ENCODE measurements at places on chromosomes 12 and 14. TPM values are rescaled to one million over a fixed set of nuclear protein-coding genes. Genes with fewer than 3 reads are reported as not detected.

DNA sequence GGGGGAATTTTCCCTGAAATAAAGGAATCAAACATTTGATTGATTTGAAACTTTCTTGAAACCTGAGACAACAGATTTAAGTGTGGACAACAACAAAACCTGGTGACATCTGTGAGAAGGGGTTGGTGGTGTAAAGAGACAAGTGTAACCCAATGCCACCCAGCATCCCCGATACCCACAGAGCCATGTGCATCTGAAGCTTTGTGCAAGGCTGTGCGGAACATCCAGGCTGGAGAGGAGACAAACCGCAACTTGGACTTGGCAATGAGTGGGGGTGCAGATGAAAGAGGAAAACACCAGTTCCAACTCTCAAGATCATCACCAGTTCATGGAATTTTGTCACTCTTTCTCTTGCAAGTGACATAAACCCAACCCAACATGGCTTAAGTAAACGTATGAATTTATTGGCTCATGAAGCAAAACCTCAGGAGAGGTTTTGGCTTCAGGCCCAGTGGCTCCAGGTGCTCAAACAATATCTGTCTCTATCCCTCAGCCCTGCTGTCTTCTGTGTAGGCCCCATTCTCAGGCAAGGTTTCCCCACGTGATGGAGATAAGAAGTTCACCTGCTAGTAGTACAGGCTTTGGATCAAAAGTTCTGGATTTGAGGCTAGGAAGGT, 55.2 kb upstream of the NTF3 start:
- no peak for DNase-seq

DNA sequence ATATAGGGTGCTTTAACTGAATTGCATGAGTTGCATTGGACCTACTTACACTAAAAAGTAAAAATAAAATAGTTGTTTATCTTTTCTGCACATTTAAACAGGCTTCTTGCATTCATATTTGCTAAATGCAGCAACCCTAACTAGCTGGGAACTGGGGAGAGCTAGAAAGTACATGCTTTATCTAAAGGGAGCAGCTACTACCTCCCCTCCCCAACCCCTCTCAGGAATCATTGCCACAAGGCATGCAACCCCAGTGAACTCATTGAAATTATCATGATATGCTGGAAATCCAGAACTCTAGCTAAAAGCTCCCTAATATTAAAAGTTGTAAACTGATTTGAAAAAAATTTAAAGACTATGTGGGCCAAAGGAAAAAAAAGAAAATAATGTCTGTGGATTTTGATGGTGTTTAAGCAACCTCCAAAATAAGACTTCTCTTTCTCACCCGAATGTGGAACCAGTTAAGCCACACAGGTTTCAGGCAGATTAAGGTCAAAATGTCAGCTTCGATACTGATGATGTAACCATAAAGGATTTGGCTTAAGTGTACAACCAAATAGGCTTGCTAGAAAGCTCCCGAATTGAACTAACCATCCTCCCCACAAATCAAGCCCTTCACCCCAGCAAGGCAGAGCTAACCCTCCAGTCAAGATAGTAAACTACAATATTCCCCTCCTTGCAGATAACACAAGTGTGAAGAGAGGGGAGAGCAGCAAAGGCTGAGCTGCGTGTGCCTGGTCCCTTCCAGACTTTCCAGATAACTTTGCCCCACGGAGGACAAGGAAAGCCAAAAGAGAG, 13.8 kb upstream of the POC1B start:
- DNase-seq, result no peak

DNA sequence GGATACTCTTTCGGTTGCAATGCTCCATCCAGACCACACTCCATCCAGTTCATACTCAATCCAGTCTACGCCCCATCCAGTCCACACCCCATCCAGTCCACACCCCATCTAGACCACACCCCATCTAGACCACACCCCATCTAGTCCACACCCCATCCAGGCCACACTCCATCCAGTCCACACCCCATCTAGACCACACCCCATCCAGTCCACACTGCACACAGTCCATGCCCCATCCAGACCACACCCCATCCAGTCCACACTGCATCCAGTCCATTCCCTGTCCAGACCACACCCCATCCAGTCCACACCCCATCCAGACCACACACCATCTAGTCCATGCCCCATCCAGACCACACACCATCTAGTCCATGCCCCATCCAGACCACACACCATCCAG, 116.0 kb upstream of the RTL1 start:
- DNase-seq, result no peak

DNA sequence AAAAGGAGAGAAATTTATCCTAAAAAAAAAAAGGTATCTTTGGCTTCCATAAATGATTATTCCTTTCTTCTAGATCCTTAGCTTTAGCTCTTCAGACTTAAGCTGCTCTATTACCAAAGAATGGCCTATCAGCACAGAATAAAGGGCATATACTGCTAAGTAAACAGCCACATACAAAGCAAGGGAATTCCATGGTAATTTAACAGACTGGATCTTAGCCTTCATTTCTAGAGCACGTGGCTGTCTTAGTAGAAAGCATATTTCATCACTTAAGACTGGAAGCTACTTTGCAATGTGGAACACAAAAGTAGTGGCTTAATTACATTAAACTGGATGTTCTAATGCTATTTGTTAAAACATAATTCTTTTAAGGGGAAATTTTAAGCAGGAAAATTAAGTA, 23.1 kb downstream of the TMED10 start:
- no peak for DNase-seq

GRCh38 chr12:110693731-110694130, 4.8 kb upstream of the HVCN1 start:
- DNase-seq, result peak; percentile 77

GRCh38 chr14:22472466-22472865, 116.6 kb downstream of the DAD1 start:
- DNase-seq, result no peak

DNA sequence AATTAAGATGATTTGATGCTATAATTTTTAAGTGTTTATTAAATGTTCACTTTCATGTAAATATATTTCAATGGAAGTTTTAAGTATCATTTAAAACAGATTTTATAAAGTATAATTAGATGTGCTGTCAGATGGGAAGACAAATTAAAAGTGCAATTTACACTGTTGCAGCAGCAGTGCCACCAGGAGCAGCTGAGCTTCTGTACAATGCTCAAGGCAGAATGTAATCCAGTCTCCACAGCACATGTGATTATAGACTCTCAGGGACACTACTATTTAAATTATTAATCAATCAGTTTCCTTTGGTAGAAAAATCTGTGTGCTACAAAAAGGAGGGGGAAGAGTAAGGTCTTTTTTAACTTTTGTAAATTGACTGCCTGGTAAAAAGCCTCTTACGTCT, 285.7 kb upstream of the USP15 start:
- no peak for DNase-seq

IQSEC3 gene
- 1.5 TPM for total RNA-seq

KRT85 gene
- not detected for total RNA-seq

SYNE3 gene
- total RNA-seq, result 12.1 TPM

TAS2R7 gene
- not detected for total RNA-seq

TSPAN9 gene
- 161 TPM for total RNA-seq

EGLN3 gene
- 81.9 TPM for total RNA-seq

TEX22 gene
- 0.61 TPM for total RNA-seq
